Activated B cell treated with CpG ODN at 0.5 μM for 24 hours (primary cell): ENCODE measurements at places on chromosomes 11 and 22.

DNA sequence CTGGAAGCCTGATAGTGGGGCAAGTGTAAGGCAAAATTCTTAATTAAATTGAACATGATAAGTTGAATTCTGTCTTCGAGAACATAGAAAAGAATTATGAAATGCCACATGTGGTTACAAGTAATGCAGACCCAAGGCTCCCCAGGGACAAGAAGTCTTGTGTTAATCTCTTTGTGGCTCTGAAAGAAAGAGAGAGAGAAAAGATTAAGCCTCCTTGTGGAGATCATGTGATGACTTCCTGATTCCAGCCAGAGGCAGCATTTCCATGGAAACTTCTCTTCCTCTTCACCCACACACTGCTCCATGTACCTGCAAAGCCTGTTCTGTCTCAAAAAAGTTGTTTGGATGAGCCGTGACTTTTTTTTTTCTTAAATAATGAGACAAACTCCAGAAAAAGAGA, 1.9 kb upstream of the TYR start:
- DNase-seq = no peak

GRCh38 chr11:97962758-97963157, 1058.0 kb upstream of the CNTN5 start:
- no peak for DNase-seq

DNA sequence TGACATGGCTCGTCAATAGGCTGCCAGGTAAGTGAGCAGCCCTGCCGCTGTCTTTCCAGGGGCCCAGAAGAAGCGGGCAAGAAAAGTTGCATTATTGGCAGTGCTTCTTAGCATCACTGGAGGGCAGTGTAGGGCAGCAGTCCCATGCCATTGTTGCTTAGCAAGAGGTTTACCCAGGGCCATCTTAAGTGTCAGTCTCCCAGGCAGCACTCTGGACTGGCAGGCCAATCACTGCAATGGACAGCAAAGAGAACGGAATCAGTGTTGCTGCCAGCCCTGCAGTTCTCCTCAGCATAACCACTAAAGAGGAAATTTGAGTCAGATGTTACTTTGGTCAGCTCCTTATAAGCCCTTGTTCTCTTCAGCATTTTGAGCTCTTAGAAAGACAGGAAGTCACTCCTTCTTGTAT, 13.4 kb upstream of the GRK2 start:
- no peak for DNase-seq

DNA sequence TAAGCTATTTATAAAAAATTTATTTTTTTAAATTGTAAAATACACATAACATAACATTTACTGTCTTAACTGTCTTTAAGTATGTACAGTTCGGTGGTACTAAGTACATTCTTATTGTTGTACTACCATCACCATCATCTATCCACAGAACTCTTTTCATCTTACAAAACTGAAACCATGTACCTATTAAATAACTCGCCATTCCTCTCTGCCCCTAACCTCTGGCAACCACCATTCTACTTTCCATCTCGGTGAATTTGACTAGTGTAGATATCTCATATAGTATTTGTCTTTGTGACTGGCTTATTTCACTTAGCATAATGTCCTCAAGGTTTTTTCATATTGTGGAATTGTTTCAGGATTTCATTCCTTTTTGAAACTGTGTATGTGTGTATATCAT, 22.6 kb downstream of the USP47 start:
- no peak for DNase-seq

DNA sequence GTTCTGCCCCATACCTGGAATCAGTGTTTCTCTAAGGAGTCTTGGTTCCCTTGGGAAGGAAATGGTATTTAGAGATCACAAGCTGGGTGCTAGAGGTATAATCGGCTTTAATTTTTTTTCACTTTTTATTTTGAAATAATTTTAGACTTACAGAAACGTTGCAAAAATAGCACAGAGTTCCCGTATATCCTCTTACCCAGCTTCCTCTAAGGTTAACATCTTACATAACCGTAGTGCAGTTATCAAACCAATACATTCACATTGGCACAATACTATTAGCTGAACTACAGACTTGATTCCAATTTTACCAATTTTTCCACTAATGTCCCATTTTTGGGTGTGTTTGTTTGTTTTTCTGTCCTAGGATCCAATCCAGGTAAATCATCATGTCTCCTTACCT, 63.8 kb downstream of the RBX1 start:
- DNase-seq = no peak

GRCh38 chr22:48826546-48826945, 1001.1 kb downstream of the BRD1 start:
- no peak for DNase-seq
